ENCODE measurements at places on chromosomes 3 and 15.

DNA sequence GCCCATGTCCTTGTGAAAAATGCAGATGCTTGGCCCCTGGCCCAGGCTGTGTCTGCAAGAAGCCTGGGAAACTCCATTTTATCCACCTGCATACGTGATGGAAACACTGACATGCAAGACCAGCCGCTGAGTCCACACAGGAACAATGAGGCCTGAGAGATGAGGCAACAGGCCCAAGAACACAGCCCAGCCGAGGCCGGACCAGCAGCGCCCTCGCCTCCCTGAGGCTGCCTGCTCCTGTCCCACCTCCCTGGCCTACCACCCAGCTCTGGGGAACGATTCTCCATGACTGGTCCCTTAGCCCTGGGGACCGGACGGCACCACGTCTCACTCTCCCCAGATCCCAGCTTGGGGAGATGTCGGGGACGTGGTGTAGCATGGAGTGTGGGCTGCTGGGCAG lies 47.5 kb downstream of the HMCES start:
- DNase-seq: no peak

GRCh38 chr15:53716909-53717876 lies 42.3 kb downstream of the WDR72 start:
- no peak for DNase-seq

GRCh38 chr3:16295298-16295890 lies 30.4 kb downstream of the OXNAD1 start:
- DNase-seq: no peak

- DNase-seq: no peak
These were observed 22.4 kb downstream of the HPS3 start for GRCh38 chr3:149151843-149152242.

GRCh38 chr3:142723968-142724681 lies at the start of gene TRPC1:
Gene TRPC1 (plus strand): TSS chr3:142724034. CDS start chr3:142724560, 526 bp downstream.
- peak; percentile 75 for DNase-seq

GRCh38 chr15:82172506-82172905 lies 90.0 kb downstream of the EFL1 start:
- no peak for DNase-seq

- no peak for DNase-seq
These were observed 117.6 kb downstream of the P3H2 start for GRCh38 chr3:190003068-190003467.

DNA sequence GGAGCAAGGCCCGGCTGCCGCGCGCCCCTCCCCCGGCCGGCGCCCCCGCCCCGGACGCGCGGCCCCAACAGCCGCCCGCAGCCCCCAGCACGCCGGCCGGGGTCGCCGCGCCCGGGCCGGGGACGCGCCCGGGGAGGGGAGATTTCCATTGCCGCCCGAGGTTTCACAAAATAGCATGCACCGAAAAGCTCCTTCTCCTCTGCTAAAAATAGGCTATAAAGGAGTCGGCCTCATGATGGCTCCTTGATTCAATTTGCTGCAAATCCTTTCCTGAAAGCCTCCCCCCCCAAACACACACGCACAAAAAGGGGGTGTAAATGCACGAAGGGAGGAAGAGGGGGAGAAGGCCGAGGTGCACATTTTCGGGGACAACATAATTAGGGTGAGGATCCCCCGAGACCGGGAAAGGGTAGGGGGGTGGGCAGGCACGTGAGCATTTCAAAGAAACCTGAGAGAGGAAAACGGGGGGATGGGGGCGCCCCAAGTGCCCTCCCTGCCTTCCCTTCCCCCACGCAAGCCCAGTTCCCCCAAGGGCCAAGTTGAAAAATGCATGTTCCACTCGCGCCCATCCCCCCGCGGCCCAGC lies 734 bp downstream of the TBL1XR1 start:
- peak; percentile 24 for DNase-seq

DNA sequence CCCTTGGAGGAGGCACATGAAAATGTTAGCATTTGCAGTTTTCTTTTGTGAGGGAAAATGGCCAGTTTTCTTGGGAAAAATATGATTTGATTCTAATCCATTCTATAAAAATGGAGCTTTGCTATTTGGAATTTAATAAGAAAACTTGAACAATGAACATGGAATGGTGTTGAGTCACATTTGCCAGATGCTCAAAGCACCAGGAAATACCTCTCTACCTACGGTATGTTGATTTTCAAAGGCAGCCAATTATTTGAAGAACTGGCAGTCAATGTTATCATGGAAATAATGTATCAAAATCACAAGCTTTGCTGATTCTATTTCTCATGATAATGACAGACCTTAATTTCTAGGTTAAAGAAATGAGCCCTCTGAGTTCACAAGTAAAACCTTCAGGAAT lies 14.9 kb downstream of the NME9 start:
- no peak for DNase-seq

DNA sequence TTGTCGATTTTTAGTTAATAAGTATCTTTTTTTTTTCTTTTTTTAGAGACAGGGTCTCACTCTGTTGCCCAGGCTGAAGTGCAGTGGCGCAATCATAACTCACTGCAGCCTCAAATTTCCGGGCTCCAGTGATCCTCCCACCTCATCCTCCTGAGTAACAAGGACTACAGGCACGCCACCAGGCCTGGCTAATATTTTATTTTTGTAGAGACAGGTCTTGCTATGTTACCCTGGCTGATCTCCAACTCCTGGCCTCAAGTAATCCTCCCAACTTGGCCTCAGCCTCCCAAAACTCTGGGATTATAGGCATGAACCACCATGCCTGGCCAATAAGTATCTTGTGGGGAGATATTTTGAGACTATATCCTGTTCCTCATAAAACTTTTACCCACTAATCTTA lies 29.4 kb upstream of the ARID3B start:
- DNase-seq: no peak

DNA sequence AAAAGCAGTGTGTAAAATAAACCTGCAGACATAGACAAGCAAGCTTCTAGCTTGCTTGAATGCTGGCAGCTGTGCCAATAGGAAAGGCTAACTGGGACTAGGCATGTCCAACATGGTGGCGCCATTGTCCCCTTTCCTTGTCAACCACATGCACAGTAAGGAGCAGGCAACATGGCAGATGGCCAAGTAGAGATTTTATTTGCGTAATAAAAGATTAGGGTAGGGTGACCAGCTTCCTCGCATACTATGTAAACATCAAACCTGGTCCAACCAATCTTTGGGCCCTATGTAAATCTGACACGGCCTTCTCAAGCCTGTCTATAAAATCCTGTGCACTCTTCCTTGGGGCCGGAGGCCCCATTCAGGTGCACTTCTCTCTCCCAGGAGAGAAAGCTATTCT lies 575.4 kb upstream of the GOLIM4 start:
- no peak for DNase-seq

DNA sequence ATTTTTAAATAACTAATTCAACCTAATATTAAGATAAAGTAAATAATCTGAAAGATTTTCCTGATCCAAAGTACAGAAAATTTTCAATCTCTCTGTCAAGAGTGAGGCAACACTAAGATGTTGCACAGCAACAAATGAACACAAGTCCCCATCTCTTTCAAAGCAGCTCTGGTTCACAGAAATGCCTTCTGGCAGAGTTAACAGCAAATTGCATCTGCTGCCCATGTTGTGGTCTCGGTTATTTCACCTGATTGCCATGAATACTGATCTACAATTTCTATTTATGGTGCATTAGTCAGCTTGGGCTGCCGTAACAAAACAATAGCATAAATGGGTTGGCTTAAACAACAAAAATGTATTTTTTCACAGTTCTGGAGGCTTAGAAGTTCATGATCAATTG lies 167.3 kb downstream of the BCHE start:
- DNase-seq: no peak

DNA sequence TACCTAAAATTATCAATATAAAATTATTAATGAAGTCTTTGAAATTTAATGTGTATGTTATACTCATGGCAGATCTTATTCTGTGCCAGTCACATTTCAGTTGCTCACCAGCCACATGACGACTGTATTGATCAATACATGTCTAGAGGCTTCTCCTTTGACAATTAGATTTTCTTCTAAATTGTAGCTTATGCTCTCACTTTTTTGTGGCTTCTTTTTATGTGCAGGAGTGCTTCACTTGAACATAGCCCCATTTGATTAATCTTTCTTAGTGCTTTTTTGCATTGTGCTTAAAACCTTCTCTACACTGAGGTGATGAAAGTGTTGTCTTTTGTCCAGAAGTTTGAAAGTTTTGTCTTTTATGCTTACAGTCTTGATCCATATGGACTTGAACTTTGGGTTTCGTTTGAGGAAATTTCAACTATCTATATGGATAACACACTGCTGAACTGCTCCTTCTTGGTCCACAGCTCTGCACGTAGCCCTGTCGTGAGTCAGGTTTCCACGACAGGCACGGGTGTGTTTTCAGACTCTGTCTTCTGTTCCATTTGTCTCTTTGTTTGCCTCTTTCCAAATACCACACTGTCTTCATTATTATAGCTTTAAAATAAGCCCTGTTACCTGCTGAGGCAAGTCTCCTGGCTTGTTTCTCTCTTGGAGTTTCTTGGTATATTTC lies 393.9 kb upstream of the CFAP20DC start:
- DNase-seq: no peak

DNA sequence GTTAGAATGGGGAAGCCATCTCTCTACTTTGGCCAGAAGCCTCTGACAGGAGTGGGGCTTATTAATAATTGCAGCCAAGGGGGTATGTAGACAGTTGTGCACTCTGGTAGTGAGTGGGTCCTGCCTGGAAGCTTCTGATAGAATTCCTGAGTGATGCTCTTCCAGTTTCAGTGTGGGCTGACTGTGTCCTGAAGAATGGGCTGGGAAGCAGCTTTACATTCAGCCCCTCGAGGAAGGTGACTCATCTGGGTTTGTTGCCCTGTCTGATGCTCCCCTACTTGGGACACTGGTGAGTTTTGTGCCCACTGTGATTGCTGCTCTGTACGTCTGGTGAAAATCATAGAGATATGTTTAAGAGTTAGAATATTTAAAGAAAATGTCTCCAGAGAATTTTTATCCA lies 444.7 kb upstream of the RBMS3 start:
- no peak for DNase-seq

DNA sequence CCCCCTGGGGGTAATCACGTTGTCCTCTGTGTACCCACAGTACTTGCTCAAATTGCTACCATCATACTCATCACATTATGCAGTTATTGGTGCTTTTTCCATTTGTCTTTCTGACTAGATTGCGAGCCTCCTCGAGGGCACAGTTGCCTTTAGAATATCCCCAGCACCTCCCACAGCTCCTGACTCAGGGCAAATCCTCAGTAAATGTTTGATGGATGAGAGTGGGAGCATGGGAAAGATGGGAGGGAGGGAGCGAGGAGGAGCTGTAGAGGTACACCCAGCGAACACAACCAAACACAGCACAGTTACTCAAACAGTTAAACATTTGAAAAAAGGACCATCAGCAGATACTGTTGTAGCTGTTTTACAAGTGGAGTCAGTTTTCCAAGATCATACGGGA lies 27.9 kb downstream of the SIDT1 start:
- DNase-seq: no peak

GRCh38 chr3:190077395-190078045 lies 43.2 kb downstream of the P3H2 start:
- no peak for DNase-seq

DNA sequence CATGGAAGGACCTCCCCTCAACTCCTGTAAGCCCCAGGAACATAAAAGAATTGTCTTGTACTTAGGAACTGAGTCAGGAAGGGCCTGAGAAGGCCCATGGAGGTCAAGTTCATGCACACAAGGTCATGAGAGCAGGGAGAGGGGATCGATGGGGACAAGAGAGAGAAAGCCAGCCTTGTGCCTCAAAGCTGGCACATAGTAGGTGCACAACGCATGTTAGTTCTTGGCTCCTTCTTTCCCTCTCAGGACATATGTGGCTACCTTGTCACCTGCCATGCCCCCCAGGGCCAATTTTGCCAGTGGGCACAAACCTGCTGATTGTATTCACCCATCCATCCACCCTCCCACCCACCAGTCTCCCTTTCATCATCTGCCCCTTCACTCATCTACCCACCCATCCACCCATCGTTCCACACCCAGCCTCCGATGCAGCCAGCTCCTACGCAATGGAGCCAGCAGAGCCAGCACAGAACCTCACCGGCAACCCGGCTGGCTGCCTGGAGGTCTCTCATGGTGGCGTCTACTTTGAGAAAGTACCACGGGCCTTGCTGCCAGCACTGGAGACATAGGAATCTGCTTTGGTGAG lies 52.4 kb upstream of the INSYN1 start:
- no peak for DNase-seq

GRCh38 chr3:88882121-88882520 lies 225.3 kb upstream of the EPHA3 start:
- DNase-seq: no peak

- no peak for DNase-seq
These were observed 74.5 kb downstream of the BFSP2 start for GRCh38 chr3:133474251-133474801.

DNA sequence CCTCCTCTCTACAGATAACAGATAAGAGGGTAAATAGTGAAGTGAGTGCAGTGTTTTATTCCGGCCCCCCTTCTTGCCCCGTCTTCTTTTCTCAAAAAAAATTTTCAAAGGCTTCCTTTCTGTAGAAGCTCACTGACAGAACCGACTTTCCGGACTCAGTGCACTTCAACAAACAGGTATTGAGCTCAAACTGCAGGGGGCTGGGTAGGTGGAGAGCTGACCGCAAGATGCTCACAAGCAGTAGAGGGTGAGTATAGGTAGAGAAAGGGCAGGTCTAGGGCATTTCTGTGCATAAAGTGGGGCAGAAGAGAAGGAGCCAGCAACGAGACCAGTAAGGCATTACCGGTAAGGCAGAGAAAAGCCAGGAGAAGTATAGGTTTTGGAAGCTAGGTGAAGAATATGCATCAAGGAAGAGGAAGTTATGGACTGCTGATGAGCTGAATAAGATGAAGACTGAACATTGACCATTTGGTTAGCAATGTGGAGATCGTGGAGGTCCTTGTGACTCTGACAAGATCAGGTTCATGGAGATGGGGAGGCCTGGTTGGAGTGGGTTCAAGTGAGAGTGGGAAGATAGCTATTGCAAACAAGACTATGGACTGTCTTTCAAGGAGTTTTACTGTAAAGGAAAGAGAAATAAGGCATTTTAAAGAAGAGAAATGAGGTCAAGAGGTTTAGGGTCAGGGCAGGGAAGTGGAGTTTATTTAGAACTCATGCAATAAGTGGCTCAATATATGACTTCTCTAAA lies 97.4 kb downstream of the ST6GAL1 start:
- peak; percentile 32 for DNase-seq

GRCh38 chr3:49721896-49722781 lies 1.6 kb downstream of the GMPPB start:
- DNase-seq: no peak

Measured in T-helper 17 cell (primary cell).